ENCODE measurements at places on chromosomes 6 and 20.
A peak's percentile ranks its signal among the peaks of the same experiment; 100 is the strongest.

DNA sequence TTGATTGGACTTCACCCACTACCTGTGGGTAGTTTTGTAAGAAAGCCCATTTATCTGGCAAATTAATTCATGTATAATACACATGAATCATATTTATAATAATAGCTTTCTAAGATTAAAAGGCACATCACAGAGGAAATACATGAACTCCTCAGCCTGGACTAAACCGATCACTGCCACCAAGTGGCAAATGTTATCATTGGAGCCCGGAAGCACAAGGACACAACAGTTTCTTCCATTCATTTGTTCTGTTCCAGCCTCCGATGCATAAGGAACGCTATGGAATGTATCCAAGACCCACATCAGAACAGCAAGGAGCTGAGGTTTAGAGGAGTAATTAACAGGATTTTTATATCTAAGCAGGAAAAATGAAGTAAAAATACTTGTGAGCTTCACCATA lies 13.9 kb upstream of the IPCEF1 start:
- DNase-seq = no peak

GRCh38 chr6:20710341-20710740 lies 176.1 kb downstream of the CDKAL1 start:
- DNase-seq = no peak

- peak; percentile 69 for DNase-seq
Measured at GRCh38 chr6:27157459-27158315, 89.8 kb upstream of the PRSS16 start.

- no peak for DNase-seq
Measured at GRCh38 chr6:63114610-63115211, 96.6 kb upstream of the FKBP1C start.

DNA sequence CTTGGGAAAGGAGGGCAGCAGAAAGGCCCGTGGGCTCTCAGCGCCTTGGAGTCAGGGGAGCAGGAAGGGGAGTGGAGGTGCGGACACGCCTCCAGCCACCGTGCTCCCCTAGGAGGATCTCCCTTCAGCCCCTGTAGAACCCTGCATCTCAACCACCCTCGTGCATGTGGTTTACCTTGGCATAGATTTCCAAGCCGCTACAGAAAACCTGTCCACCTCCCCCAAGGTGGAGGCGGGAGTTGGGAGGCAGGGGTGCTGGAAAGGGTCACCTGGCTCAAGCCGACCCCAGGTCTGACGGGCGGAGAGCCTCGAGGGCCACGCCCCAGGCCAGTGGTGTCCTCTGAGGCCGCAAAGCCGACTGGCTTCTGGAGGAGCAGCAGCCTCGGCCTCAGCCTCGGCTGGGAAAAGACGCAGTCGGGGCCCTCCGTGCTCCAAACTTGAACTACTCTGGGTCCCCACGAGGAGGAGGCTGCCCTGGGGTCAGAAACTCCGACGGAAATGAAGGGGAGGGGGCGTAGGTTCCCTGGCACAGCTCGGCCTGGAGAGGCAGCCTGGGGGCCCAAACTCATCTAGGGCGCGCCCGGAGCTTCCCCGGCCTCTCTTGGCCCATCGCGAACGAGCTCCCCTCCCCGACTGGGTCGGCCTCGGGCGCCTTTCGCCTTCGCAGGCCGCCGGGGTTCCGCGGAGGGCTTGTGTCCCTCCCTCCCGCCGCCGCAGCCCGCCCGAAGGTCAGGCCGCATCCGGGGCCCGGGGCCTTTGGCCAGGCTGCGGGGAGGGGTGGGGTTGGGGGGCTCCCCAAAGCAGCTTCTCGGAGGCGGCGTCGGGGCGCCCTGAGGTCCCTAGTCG lies 6.3 kb upstream of the FOXF2 start:
- no peak for DNase-seq

- DNase-seq = no peak
Measured at GRCh38 chr6:24910961-24911725, 24.6 kb downstream of the RIPOR2 start.

GRCh38 chr20:54654450-54654849 lies 179.1 kb downstream of the DOK5 start:
- DNase-seq = no peak

- no peak for DNase-seq
Measured at GRCh38 chr20:34088305-34089174, 23.5 kb downstream of the EIF2S2 start.

Data from stimulated activated CD8-positive, alpha-beta memory T cell treated with anti-CD3 and anti-CD28 coated beads, Interleukin-15, amount 100 ng/mL, for 1 hour (primary cell).